ENCODE measurements at places on chromosomes 1 and 21.
A peak's percentile ranks its signal among the peaks of the same experiment; 100 is the strongest.

DNA sequence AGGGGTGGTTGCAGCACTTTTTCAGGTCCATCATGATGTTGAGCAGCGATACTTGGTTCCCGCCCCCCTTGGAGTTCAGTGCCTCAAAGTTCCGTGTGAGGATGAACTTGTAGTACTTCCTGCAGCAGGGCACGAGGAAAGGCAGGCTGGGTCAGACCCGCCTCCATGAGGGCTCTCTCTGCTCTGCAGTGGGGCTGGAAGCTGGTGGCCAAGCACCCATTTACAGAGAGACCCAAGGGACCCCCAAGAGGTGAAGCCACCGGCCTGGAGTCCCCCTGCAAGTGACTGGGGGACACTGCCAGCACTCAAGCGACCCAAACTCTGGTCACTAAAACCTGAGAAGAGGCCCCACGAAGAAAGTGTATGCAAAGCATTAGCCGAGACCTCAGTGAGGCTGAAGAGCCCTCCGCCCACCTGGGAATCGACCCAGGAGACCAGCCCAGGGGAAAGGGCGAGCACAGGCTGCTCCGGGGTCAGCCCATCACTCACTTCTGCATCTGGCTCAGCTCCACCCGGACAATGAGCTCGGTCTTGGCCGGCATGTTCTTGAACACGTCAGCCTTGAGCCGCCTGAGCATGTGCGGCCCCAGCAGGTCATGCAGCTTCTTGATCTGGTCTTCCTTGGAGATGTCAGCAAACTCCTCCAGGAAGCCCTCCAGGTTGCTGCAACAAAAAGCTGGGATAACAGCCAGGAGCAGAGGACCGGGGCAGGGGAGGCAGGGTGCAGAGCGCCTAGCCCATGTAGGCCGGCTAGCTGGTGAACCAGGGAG, 45.2 kb downstream of the CHD5 start:
- no peak for DNase-seq

DNA sequence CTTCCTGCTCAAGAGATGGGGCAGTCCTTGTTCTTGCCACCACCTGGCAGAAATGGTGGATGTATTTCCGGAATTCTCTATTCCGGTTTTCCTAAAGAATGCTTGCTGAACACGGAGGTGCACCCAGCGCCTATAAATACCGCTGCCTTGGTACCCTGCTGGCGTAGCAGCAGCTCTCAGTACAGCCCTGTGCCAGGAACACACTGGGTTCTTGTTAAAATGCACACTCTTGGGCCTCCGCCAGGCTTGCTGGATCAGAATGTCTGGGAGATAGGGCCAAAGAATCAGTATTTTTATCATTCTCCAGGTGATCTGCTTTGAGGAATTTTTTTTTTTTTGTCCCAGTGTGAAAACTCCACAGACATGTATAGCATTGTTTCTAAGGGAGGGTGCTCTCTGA, 54.2 kb downstream of the IGSF5 start:
- DNase-seq = no peak

DNA sequence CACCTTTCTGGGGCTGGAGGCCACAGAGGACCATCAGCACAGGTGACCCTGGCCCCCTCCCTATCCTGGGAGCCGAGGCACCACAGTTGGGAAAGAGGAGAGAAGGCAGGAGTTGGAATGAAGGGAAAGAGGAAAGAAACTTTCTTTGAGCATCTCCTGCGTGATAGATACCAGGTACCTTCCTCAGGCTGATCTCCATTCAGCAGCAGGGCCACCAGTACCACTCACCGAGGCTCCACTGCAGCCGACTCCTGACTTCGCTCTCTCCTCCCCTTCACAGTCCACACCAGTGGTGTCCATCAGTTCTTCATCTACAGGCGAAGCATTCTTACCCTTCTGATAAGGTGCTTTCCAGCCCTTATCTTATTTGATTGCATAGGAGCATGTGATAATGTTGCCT, 55.3 kb downstream of the LGR6 start:
- no peak for DNase-seq

DNA sequence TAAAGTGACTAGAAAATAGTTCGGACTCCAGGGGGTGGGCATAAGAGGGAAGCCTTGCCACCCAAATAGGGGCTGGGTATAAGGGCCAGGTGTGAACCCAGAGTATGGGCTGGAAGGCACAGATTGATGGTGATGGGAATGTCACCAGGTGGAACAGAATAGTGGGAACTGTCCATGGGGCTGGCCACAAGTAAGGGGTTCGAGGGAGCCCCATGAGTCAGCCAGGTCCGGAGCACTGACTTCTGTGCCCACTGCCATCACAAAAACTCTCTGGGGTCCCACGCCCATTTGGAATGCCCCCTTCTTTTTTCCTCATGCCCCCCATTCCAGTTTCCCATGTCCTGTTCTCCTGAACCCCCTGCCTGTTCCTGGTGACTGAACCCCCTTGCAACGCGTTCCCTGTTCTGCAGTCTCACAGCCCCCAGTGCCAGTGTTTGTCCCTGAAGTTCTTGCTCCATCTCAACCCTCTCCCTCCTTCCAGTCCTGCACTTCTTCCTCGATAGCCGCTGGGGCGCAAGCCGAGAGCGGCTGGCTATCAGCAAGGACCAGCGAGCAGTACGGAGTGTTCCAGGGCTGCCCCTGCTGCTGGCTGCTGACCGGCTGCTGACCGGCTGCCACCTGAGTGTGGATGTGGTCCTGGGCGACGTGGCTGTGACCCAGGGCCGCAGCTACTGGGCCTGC, 7.9 kb downstream of the TRIM46 start:
- no peak for DNase-seq

DNA sequence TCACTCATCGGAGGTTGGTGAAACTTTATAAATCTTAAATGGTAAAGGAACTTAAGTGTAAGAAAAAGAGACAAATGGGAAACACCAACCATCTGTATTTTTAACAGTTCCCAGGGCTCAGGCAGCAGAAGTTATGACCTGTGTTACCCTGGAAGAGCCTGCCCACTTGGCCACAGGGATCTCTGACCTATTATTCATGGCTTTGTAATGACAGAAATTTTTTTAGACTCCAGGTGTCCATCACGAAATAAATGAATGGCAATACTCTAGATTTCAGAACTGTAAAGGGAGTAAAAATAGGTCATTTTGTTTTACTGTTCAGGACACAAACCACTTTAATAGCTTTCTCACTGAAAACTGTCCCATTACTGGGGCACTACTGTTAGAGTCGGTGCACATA, 389.8 kb downstream of the VAV3 start:
- no peak for DNase-seq

DNA sequence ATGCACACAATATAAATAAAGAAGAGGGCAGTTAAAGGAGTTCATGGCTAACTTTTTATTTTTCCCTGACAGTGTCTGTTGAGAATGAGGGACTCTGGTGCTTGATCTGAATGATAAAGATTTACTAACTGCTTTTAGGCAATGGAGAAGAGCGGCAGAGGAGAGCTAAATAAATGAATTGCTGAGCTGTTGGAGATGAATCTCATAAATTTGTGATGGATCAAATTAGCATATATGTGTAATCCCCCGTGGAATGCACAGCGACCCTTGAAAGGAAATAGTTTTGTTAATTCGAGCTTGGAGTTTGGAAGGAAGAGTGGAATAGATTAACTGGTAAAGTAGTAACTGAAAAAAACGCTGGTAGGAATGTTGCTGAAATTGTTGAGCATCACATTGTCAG, 40.2 kb downstream of the HMCN1 start:
- DNase-seq = no peak

DNA sequence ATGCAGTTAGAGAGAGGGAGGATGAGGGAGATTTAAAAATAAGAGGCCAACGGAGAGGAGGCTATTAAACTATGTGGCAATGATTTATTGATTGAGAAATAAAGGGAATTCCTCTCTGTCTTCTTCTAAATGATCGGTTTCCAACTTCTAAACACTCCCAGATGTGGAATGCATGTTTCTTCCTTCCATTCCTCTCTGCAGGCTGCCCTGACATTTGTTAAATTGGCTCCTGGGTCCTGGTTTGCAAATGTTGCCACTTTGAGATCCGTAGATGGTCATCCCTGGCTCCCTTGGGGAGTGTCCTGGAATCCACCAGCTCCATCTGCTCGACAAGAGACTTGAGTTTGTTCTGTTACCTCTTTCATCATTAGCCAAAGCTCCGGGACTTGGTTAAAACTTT, 10.3 kb upstream of the C1orf198 start:
- DNase-seq = no peak

GRCh38 chr1:7111853-7112252, 326.6 kb downstream of the CAMTA1 start:
- no peak for DNase-seq

DNA sequence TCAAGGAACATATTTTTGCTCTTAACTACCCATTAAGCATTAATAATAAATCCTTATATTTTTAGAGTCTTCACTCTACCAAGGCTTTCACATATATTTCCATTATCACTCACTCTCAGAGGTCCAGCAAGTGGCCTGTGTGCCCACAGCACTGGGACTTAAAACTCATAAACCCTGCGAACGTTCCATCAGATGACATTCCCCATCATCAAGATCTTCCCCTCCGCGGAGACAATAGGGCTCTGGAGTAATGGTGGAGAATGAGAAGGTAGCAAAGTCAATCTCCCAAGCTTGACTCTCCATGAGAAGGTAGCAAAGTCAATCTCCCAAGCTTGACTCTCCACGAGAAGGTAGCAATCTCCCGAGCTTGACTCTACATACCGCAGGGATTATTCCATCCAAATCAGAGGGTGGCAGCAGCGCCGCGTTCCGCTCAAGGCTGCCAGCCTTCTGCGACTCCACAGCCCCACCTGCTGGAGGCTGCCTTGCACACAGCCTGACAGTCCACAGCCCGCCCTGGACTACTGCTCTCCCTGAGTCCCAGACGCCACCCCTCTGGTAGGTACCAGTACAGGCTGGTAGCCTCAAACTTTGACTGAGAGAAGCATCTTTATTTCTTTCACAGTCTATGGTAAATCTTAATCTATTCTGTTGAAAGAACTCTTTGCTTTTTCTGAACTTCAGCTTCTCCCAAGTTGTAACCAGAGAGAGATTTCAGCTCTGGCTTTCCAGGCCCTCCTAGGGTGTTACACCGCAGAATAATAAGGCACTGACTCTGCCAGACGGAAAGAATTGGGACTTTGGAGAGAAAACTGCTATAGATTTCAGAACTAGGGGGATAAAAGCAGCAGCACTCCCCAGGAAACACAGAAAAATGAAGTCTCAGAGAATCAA, 26.4 kb upstream of the CTTNBP2NL start:
- peak; percentile 62 for DNase-seq

- DNase-seq = no peak
Measured at GRCh38 chr1:217435204-217435603, 195.7 kb downstream of the GPATCH2 start.

DNA sequence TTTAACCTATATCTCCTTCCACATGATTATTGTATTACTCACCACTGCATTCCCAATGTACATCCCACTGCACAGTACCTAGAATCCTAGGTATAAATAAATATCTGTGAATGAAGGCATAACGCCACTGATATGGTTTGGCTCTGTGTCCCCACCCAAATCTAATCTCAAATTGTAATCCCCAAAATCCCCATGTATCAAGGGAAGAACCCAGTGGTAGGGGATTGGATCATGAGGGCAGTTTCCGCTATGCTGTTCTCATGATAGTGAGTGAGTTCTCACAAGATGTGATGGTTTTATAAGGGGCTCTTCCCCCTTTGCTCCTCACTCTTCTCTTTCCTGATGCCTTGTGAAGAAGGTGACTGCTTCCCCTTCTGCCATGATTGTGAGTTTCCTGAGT, 599.0 kb upstream of the ADGRL2 start:
- DNase-seq = no peak

GRCh38 chr1:67759692-67760029, 73.6 kb downstream of the GNG12 start:
- DNase-seq = no peak

GRCh38 chr1:229127301-229127700, 143.6 kb upstream of the RAB4A start:
- no peak for DNase-seq

DNA sequence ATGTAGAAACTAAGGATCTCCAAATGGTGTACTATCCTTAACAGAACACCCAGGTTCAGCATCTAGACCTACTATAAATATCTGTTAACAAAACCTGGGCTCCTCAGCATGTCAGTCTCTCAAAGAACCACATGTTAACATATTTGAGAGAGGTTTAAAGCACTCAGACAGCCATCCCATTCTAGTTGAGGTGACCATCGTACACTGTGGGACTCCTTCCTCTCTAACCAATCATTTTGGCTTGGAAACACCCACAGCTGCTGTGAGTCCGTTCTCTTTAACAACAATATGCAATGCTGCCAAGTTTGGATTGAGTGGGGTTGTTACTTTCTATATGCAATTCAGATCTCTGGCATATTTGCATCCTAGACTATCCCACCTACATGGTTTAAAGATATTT, 105.8 kb downstream of the MRPL39 start:
- no peak for DNase-seq

DNA sequence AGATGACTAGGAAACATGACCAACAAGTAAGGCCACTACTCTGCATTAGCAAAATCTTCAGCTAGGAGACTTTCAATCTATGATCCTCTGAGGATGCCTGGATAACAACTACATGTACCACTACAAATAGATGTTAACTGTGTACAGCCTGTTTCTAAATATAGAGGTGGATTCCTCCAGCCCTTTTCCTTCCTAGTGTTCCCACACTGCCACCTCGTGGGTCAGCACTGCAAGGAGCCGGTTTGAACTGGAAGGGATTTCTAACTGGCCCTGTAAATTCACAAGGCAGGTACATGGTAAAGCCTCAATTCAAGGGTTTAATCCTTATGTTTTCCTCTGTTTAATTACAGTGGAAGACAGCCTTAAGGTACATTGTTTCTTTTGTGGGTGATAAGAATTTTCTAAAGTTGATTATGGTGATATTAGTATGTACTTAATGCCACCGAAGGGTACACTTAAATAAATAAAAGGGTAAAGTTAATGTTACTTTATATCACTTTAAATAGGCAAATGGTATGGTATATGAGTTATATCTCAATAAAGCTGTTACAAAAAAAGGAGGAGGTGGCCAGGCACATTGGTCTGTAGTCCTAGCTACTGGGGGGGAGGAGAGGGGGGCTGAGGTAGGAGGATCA, 14.4 kb downstream of the SMYD3 start:
- no peak for DNase-seq

DNA sequence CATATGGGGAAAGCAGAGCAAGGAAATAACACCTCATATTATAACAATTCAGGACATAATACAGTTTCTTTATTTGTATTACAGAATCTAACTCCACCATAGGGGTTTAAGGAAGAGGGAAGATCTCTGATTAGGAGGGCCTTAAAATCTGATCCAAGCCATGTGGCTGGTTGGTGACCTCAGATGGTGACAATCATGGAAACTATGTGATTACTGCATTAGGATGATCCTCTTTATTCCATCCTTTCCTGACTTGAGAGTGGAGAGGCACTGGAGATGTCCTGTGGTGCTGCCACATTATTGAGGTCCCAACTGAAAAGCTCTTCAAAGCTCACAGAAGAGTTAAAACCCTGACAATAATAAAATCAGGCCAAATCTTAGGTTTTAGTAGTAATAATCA, 168.1 kb upstream of the BEND5 start:
- DNase-seq = no peak

DNA sequence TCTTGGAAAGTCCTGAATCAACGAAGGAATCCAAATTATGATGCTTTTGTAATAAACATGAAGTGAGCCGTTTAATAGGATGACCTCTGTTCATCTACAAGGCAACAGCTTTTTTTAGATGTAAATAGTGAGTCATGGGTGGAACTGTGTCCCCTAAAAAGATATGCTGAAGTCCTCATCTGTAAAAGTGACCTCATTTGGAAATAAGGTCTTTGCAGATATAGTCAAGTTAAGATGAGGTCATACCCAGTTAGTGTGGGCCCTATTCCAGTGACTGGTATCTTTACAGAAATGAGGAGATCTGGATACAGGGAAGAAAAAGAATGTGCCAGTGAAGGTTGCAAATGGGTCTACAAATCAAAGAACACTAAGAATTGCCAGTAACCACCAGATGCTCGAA, 1287.3 kb upstream of the ADGRL4 start:
- no peak for DNase-seq
